ENCODE measurements at places on chromosomes 12 and 14.

DNA sequence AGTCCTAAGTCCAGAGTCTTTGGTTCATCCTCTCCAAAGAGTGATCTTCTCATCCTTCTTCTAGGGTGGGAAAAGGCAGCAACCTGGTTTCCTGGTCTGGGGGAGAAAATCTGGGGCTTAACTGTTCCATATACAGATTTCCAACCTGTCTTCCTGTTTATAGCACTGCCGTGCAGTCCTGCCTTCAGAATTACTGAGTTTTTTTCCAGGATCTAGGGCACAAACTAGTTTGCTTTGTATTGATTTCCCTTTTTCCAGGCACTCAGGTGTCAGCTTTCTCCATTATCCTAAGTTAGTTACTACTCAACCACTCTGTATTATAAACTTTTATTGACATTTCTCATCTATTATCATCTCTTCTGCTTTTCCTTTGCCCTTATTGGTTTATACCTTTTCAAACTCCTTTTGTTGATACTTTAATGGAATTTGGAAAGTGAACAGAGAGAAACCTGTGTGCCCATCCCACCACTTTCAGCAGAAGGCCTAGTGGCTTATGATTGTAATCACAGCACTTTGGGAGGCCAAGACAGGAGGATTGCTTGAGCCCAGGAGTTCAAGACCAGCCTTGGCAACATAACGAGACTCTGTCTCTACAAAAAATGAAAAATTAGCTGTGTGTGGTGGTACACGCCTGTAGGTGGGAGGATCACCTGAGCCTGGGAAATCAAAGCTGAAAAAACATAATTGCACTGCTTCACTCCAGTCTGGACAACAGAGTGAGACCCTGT lies 4.1 kb upstream of the LYZ start:
- no peak for DNase-seq

DNA sequence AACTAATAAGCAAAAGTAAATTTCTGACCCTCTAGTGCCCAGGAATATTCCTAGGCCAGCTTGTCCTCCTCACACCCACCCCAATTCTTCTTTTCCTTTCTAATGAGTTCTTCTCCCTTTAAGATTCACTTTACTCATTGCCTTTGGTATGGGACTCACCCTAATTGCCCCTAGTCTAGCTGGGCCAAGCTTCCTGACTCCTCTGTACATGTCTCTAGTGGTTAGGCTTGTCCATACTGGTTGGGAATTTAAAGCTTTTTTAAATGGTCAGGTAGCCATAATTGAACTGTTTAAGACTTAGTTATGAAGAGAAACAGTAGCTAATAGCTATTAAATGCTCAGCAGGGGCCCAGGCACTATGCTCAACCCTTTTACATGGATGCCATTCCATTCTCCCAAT lies 248.2 kb downstream of the C12orf42 start:
- no peak for DNase-seq

GRCh38 chr14:89650077-89650978 lies 233.3 kb upstream of the FOXN3 start:
- DNase-seq = no peak

DNA sequence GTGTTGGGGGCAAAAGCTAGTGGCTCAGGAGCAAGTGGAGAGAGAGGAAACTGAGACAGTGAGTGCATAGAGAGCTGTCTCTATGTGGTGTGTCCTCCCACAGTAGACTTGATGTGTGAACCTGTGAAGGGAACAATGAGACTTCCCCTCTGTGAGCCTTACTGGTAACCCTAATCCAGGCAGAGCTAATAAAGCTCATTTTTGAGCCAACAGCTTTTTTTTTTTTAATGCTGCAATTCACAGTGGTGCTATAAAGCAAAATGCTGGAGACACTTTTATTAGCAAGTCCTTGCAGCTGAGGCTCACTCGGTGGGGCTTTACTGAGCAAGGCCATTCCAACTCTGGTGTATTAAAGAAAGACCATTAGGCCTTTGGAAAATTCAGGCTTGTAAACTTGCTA lies 26.9 kb downstream of the FBXW8 start:
- DNase-seq = no peak

DNA sequence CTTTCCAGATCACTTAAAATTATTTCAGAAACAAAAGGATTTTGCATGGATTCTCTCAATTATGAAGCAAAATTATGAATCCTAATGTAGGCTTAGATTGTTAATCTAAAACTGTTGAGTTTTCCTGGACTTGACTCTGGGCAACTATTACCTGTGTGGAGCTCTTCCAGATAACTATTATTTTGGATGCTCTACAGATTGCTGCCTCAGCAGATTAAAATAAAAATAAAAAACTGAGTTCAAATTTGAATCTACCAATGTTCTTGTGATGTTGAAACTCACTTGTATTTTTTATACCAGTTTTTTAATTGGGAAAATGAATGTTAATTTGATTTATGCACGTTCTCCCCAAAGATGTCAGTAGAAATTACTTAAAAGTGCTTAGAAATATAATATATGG lies 120.5 kb upstream of the NAV3 start:
- no peak for DNase-seq

DNA sequence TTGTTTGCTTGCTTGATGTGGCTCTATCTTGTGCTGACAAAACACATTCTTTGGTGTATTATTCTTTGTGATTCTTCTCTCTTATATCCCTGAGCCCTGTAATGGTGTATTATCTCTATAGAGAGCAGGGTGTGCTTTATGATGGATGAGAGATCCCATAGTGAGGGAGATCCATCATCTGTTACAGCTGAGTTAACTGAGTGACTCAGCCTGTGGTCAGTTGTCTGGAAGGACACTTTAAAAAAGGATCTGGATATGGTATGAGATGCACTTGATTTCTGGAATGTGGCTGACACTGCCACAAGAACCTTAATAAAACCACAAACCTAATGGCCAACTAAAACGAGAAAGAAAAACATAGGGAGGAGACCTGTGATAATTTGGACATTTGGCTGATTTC lies 461.4 kb upstream of the SYT1 start:
- no peak for DNase-seq

GRCh38 chr12:57734591-57734990 lies 4.0 kb downstream of the AGAP2 start:
- no peak for DNase-seq
